ENCODE measurements at places on chromosomes 1 and 21.

GRCh38 chr1:33863779-33864178, at the start of gene HMGB4:
Gene HMGB4, plus strand, starts transcription at chr1:33864079. Its CDS starts 113 bp downstream, at chr1:33864192.
- no peaks in the 10 kb centered on the region for H3K27me3 ChIP-seq
- DNase-seq, result no peak
- H3K4me1 ChIP-seq, result no peaks in the 10 kb centered on the region
- no peaks in the 10 kb centered on the region for H3K36me3 ChIP-seq

- H3K36me3 ChIP-seq, result no peaks in the 10 kb centered on the region
- no peak overlapping the region for H3K4me3 ChIP-seq
- DNase-seq, result no peak
- H3K27ac ChIP-seq, result no peak overlapping the region
- no peaks in the 10 kb centered on the region for H3K27me3 ChIP-seq
Measured at GRCh38 chr1:101162736-101163735, 73.8 kb upstream of the S1PR1 start.

DNA sequence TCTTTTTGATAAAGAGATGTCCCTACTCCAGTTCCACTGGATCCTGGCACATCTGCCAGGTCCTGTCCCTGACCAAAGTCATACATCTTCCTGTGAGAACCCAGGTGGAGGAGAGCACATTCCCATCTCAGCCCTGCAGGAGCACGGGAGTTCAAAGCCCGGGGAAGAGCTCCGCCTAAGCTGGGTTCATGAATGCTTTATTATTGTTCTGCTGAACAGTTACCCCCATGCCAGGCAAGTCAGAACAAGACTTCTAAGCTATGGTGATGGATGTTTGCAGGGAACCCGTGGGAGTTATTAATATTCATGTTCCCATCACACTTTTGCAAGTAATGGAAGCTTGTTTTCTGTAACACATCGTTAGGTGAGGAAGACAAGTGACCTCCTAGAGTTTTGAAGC, 62.9 kb downstream of the SEC16B start:
- no peaks in the 10 kb centered on the region for H3K27me3 ChIP-seq

DNA sequence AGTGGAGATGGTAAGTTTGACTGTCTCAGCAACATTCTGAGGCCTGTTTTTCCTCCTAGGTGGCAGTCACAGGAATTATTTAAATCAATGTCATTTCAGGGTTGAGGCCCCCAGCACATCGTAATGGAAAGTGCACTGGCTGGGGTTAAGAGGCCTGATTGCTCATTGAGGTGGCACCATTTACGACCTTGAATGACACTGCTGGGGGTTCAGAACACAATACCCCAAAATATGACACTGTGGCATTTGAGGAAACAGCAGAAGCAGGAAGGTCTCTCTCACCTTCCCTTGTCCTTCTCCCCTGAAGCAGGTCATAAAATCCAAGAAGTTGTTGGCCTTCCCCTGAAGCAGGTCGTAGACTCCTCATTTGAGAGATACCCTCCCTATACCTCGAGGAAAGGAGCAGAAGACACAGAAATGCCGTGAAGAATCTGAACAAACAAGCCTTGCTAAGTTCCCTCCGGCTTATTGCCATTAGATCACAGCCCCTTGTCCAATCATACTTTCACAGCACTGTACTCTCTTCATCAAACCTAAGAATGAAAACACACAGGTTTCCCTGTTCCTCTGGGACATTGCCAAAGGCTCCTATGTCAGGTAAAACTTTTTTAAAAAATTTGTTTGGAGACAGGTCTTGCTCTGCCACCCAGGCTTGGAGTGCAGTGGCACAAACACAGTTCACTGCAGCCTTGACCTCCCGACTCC, 71.3 kb downstream of the S1PR1 start:
- H3K27me3 ChIP-seq, result no peaks in the 10 kb centered on the region
- H3K4me3 ChIP-seq, result no peak overlapping the region
- no peak overlapping the region for H3K27ac ChIP-seq
- no peaks in the 10 kb centered on the region for H3K36me3 ChIP-seq
- peaks cover 7% of the 10 kb centered on the region for H3K4me1 ChIP-seq

GRCh38 chr1:156241926-156242325, at the start of gene BGLAP:
Gene BGLAP, plus strand, starts transcription at chr1:156242184. Its CDS starts 48 bp downstream, at chr1:156242232.
- peaks cover 15% of the 10 kb centered on the region for H3K4me1 ChIP-seq
- DNase-seq, result no peak
- H3K4me3 ChIP-seq, result no peak within 1 kb of the TSS
- H3K27me3 ChIP-seq, result no peaks in the 10 kb centered on the region

DNA sequence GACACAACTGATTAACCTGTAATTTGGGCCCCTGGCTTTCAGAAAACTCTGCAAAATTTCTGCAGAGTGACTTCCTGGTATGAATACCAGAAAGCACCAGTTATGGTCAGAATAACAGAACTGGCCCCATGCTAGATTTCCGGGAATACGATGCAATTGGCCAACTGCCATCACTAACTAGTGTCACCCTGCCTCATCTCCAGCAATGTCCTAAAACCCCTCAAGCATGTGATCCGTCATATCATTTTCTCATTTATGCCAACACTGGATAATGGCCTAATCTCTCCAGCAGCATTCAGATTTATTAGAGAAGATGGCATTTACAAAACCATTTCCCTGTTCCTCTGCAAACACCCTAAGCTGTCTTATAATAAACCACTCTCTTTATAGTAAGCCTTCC, 15.4 kb downstream of the KAZN start:
- no peak for DNase-seq
- no peaks in the 10 kb centered on the region for H3K27me3 ChIP-seq
- no peak overlapping the region for H3K27ac ChIP-seq

GRCh38 chr1:200634261-200635122, 13.9 kb upstream of the KIF14 start:
- no peaks in the 10 kb centered on the region for H3K4me1 ChIP-seq
- no peaks in the 10 kb centered on the region for H3K27me3 ChIP-seq
- no peak overlapping the region for H3K4me3 ChIP-seq

DNA sequence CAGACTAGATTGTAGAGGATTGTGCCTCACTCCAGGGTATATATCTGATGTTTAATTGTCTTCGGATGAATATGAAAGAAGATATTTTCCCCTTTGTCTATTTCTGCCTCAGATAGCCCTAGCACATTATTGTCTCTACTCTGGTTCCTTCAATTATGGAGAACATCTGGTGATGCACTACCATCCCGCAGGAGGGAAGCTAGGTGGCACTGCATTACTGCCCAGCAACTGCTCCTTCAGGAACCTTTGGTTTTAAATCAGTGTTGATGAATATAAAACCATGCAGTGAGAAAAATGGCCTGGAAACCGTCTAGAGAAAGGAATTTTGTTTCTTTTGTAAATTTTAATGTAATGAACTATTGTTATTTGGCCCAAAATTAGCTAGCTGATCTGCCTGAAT, 68.5 kb downstream of the GPR88 start:
- peaks cover 29% of the 10 kb centered on the region for H3K4me1 ChIP-seq
- no peaks in the 10 kb centered on the region for H3K27me3 ChIP-seq
- H3K4me3 ChIP-seq, result no peak overlapping the region
- no peak overlapping the region for H3K27ac ChIP-seq
- H3K36me3 ChIP-seq, result no peaks in the 10 kb centered on the region
- DNase-seq, result no peak

- H3K4me1 ChIP-seq, result no peaks in the 10 kb centered on the region
- H3K27ac ChIP-seq, result no peak overlapping the region
- H3K4me3 ChIP-seq, result no peak overlapping the region
- peaks cover 1% of the 10 kb centered on the region for H3K36me3 ChIP-seq
- no peaks in the 10 kb centered on the region for H3K27me3 ChIP-seq
Measured at GRCh38 chr1:244397131-244397530, 54.6 kb downstream of the ADSS2 start.

DNA sequence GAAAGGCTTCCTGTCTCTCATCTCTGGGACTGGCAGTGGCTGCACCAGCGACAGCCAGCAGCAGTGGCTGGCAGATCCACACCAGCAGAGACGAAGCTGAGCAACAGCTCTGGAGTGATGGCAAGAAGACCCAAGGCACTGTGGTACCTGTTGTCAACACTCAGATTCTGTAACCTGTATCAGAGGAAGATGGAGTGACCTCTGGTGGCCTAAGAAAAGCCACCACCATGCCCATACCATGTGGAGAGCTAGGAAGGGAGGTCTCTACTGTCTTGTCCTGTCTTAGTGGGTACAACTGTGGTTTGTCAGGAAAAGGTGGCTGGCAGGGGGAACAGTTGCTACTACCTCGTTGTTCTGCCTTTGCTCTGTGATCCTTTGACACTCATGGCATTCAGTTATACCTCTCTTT, 22.5 kb upstream of the RHBDL2 start:
- H3K27ac ChIP-seq, result no peak overlapping the region
- H3K36me3 ChIP-seq, result no peaks in the 10 kb centered on the region
- no peak overlapping the region for H3K4me3 ChIP-seq

GRCh38 chr1:112877750-112878149, 78.2 kb downstream of the SLC16A1 start:
- H3K4me1 ChIP-seq, result no peaks in the 10 kb centered on the region
- H3K27me3 ChIP-seq, result no peaks in the 10 kb centered on the region
- H3K36me3 ChIP-seq, result no peaks in the 10 kb centered on the region
- no peak overlapping the region for H3K4me3 ChIP-seq
- H3K27ac ChIP-seq, result no peak overlapping the region

GRCh38 chr1:89198081-89198480, 661 bp downstream of the GBP4 start:
- peak overlapping the region; percentile 63 for H3K4me3 ChIP-seq
- DNase-seq, result no peak
- H3K27ac ChIP-seq, result peak overlapping the region; percentile 60
- no peaks in the 10 kb centered on the region for H3K27me3 ChIP-seq
- no peaks in the 10 kb centered on the region for H3K36me3 ChIP-seq

DNA sequence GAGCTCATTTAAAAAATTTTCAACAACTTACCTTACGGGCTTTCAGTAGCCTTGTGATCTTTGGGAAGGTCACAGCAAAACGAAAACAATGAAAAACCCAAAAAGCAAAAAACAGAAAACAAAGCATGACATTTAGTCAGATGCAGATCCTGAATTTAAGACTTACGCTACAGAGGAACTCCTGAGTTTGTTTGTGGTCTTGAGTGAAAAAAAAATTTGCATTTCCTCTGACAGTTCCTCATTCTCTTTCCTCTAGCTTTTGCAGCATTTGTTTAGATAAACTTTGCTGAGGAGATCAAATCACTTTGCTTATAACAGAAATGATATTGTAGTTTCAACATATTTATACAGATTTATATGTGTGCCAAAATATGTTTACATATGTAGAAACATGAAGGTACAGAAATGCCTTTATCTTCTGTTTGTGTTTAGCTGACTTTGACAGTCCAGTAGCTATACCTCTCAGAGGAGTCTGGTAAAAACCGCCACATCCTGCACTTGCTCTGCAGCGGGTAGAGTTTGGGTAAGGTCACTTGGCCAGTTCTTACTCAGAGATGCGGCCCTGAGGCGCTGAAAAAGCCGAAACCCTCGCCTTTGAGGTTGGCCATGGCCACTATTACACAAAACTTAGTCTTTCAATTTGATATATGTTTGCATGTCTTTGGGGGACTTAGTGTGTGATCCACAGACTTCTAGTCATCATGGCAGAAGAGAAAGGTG, 142.5 kb downstream of the TNR start:
- H3K27ac ChIP-seq, result no peak overlapping the region
- no peaks in the 10 kb centered on the region for H3K27me3 ChIP-seq
- DNase-seq, result no peak
- no peak overlapping the region for H3K4me3 ChIP-seq

GRCh38 chr1:245416781-245417180, 262.0 kb downstream of the KIF26B start:
- no peaks in the 10 kb centered on the region for H3K27me3 ChIP-seq
- no peak overlapping the region for H3K4me3 ChIP-seq
- H3K4me1 ChIP-seq, result no peaks in the 10 kb centered on the region
- DNase-seq, result no peak
- no peak overlapping the region for H3K27ac ChIP-seq

GRCh38 chr1:171864308-171864707, 23.0 kb downstream of the DNM3 start:
- no peaks in the 10 kb centered on the region for H3K27me3 ChIP-seq
- DNase-seq, result no peak
- no peak overlapping the region for H3K4me3 ChIP-seq
- H3K27ac ChIP-seq, result no peak overlapping the region
